GM13976 (cell line): ENCODE measurements at places on chromosomes 13 and 19.

DNA sequence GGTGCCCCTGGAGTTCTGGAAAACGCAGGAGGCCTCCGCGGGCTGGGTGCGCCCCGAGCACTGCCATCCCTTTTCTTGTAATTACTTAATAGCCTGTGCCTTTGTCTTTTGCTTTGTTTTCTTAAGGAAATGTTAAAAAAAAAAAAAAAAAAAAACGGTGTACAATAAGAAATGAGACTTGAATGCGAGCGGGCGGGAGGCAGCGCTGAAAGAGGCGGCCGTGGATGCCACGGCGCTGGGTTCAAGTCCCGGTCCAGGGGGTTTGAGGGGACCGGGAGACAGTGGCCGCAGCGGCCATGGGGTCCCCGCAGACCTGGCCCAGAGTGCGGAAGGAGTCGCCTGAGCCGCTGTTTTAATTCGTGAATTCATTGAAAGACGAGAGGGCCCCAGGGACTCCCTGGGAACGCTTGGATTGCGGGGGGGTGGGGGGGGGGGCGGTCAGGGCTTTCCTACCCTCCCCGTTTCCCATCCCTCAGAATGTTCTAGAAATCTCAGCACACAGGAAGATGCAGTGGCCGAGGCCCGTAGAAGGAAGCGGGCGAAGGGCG lies 349.2 kb upstream of the ARGLU1 start:
- DNase-seq, result peak; percentile 27

- DNase-seq, result no peak
Measured at GRCh38 chr19:18999896-19000620, 33.3 kb downstream of the SUGP2 start.

DNA sequence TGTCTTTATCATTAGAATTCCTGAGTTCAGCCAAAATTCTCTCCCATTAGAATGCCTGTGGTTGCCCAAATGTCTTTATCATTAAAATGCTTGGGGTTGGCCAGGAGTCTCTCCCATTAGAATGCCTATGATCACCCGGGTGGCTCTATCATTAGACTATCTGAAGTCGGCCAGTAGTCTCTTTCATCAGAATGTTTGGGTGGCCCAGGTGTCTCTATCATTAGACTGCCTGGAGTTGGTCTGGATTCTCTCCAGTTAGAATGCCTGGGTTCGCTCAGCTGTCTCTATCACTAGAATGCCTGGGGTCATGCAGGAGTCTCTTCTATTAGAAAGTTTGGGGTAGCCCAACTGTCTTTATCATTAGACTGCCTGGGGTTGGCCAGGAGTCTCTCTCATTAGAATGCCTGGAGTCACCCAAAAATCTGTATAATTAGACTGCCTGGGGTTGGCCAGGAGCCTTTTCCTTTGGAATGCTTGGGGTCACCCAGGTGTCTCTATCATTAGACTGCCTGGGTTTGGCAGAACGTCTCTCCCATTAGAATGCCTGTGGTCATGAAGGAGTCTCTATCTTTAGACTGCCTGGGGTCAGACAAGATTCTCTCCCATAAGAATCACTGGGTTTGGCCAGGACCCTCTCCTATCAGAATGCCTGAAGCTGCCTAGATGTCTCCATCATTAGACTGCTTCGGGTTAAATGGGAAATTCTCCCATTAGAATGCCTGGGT lies 1478.3 kb downstream of the UQCRFS1 start:
- no peak for DNase-seq

- DNase-seq, result no peak
Measured at GRCh38 chr19:313169-313987, 22.2 kb upstream of the PLPP2 start.

GRCh38 chr13:47484548-47484947 lies 516.5 kb downstream of the SUCLA2 start:
- DNase-seq, result no peak

- DNase-seq, result no peak
Measured at GRCh38 chr19:35449359-35450043, 1.4 kb downstream of the FFAR2 start.

GRCh38 chr13:65378943-65379519 lies 1851.1 kb downstream of the PCDH9 start:
- no peak for DNase-seq

DNA sequence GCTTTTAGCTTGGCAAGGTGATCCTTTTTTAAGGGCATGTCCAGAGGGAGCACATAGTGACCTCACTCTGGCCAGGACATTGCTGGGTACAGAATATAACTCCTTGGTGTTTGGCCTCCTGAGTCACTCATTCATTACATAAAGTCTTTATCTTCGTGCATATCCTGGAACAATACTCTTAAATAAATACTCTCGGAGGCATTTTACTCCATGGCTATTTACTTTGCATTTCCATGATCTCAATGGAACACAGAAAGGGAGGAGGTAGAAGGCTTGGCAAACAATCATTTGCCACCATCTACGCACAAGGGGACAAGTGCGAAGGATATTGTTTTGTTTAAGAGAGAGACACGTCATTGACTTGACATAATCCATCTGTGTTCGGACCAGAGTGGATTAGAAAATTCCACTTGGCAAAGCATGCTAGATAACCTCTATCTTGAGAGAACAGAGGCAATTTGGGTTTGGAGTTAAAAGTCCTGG lies 210.0 kb downstream of the IRS2 start:
- DNase-seq, result no peak

GRCh38 chr19:56405062-56405461 lies 930 bp downstream of the ZNF583 start:
- no peak for DNase-seq

DNA sequence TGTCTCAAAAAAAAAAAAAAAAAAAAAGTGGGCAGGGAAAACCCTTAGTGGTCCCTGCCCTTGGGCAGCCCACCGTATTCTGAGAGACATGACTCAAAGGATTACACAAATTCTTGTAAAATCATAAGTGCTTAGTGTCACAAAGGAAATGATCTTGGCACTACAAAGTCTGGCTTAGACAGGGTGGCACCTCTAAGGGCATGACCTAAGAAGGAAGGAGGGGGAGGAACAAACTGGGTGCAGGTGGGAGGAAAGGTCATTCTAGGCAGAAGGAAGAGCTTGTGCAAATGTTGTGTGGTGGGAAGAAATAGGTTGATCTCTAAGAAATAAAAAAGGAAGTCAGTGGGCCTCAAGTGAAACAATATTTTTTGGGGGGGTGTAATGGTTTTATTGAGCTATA lies 10.4 kb downstream of the PNPLA6 start:
- DNase-seq, result no peak

DNA sequence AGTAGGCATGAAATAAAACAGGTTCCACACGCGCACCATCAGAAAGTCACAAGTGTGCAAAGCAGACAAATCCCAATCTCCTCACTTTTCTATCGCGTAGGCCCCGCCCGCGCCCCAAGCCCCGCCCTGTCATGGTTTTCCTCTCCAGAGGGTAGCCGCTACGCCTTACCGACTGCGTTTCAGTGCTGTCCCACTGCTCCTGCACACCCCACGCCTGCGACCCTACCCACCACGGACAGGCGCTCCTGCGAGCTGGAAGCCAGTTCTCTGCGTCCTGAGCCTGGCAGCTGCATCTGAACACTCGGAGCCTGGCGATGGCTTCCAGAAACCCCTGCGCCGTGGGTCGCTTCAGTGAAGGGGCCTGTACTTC lies 379 bp upstream of the ZNF470 start:
- no peak for DNase-seq

- no peak for DNase-seq
Measured at GRCh38 chr13:62387647-62388046, 972.0 kb upstream of the PCDH20 start.

- no peak for DNase-seq
Measured at GRCh38 chr13:54574791-54575190, 1546.2 kb downstream of the OLFM4 start.

GRCh38 chr13:25727810-25728209 lies 324.0 kb downstream of the SHISA2 start:
- no peak for DNase-seq

DNA sequence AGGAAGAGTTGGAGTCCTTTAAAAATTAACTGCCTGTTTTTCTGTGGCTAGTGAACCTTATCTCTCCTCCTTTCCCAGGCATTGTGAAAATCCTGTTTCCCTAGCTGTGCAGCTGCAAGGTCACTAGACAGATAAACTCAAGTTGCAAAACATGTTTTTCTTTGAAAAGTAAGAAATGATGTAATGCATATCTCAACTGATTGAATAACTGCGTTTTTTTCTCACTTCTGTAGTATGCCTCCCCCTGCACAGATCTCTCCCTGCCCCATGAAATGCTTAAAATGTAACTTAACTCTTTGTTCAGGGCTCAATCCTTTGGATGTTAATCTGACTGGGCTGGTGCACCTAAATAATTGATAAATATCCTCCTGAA lies 27.7 kb upstream of the CYSLTR2 start:
- DNase-seq, result no peak

DNA sequence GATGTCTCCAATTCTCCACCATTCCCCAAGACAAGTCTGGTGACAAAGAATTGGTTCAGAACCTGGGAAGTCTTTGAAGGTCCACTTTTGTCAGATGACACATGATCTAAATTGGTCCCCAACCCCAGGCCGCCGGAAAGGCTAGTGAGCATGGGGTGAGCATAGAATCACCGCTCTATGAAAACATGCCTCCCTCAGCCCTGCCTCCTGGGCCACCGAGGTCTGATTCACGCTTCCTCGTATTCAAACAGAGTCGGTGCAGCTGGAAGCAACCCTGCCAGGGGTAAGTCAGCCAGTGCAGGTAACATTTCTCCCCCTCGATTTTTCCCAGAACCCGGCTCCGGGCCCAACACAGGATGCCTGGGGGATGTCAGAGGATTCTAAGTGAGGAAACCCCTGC lies 33.9 kb upstream of the KLF2 start:
- DNase-seq, result no peak

GRCh38 chr19:33187183-33187540 lies 7.0 kb upstream of the LRP3 start:
- DNase-seq, result no peak

DNA sequence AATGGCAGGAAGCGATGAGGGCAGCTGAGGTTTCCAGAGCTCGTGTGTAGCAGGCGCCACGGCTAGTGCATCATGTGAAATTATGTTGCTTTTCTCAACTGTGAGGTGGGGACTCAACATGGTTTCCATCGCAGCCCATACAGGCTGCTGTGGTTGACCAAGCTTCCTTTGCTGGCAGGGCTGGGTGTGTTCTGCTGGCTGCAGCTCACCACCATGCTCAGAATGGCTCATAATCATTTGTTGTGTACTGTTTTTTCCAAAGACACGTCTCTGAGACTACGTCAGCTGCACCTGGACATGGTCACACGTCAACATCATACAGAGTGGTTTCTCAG lies 16.1 kb upstream of the RASA3 start:
- peak; percentile 80 for DNase-seq

- DNase-seq, result no peak
Measured at GRCh38 chr13:28489524-28489931, 5.4 kb downstream of the FLT1 start.

DNA sequence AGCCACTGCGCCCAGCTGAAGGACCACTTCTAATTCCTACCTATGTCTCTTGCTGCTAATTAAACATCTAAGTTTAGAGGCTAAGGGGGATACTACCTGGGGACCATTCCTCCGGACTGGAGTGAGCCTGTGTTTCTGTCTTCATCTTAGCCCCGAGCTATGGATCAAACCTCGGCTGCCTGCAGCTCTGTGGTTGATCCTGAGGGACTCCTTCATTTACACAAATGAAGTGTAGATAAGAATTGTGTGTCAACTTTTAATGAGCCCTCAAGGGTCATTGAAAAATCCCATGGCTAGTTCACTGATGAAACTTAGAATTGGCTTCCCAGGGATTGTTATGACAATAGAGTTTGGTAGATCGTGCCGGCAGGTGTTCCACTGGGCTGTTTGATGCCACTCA lies 31.5 kb upstream of the OR10H1 start:
- no peak for DNase-seq

GRCh38 chr19:36771261-36772231 lies 1.1 kb downstream of the ZNF850 start:
- DNase-seq, result peak; percentile 67

DNA sequence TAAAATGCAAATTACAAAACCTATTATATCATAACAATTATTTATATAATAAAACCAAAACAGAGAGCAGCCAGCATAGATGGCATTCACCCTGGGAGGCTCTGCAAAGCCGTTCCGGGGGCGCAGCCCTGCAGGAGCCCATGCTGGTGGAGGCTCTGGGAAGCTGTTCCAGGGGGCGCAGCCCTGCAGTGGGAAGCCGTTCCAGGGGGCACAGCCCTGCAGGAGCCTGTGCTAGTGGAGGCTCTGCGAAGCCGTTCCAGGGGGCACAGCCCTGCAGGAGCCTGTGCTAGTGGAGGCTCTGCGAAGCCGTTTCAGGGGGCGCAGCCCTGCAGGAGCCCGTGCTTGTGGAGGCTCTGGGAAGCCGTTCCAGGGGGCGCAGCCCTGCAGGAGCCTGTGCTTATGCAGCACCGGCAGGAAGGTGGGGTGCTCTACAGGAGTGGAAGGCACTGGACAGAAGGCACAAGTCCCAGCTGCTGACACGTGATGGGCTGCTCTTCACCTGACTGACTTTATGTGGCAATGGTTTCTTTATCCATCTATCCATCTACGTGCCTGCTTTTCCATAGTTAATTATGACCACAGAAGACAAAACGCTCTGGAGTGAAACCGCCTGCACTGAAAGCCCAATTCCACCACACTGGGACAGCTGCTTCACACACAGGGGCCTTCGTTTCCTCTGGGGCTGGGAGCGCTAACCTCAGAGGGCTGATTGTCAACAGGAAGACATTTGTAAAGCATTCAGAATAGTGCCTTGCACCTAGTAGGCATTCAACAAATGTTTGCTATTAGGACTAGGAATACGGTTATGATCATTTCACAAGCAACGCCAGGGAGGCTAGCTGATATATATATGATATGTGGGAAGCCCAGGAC lies 23.7 kb downstream of the PCID2 start:
- no peak for DNase-seq

- no peak for DNase-seq
Measured at GRCh38 chr13:91358387-91358782, 10.9 kb downstream of the MIR17HG start.

DNA sequence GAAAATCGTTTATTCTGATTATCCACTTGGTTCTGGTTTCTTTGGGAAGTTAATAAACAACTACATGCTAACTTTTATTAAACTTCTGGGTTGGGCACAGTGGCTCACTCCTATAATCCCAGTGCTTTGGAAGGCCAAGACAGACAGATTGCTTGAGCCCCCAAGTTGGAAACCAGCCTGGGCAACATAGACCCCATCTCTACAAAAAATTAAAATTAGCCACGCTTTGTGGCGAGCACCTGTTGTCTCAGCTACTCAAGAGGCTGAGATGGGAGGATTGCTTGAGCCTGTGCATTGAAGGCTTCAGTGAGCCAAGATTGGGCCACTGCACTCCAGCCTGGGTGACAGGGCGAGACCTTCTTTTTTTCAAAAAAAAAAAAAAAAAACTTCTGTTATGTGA lies 21.7 kb downstream of the GPR180 start:
- no peak for DNase-seq
